ENCODE measurements at places on chromosomes 12 and 14.

GRCh38 chr12:13116259-13116658 lies 12.8 kb upstream of the GSG1 start:
- no peak for DNase-seq

DNA sequence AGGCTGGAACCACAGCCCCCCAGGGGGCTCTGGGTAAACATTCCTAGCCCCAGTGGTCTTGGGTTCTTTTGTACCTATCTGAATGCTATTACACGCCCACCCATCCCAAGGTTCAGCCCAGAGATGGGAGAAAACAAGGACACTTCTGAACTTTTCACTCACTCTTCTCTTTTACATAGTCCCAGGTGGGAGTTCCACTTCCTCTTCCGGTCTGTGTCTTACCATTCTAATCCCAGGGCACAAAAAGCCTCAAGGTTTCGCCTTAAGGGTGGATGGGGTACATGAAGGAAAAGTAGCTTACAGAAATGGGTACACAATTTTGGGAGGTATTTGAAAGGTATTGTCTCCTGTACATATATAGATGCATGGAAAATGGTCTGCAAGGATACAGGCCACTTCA lies 79.0 kb downstream of the TMEM30B start:
- DNase-seq = no peak

GRCh38 chr14:95811813-95812212 lies 64.8 kb upstream of the TUNAR start:
- DNase-seq = no peak

- DNase-seq = no peak
Observed at GRCh38 chr12:1643905-1644533, 15.0 kb downstream of the WNT5B start.

DNA sequence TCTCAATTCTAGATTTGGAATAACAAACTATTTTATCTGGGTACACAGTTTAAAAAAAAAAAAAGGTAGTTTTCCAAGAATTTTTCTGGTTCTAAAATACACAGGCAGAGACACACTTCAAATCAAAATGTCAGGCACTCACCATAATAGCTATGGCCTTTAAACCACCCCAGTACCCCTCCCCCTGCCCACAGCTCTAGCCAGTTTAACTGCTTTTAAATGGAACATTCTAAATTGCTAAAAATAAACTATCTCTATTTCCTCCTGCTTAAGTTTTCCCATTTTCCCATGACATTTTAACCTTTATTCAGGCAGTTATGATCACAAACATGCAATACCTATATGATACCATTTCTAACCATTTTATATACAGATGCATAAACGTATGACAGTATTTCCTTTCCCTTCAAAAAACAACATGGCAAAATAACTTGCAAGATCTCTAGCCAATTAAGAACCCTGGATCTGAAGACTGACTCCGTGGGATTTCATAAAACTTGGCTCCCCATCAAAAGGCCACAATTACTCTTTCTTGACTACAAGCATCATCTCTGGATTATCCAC lies 46.3 kb downstream of the PPP2R5E start:
- DNase-seq = no peak

GRCh38 chr14:32808644-32809043 lies 130.0 kb upstream of the NPAS3 start:
- DNase-seq = no peak

DNA sequence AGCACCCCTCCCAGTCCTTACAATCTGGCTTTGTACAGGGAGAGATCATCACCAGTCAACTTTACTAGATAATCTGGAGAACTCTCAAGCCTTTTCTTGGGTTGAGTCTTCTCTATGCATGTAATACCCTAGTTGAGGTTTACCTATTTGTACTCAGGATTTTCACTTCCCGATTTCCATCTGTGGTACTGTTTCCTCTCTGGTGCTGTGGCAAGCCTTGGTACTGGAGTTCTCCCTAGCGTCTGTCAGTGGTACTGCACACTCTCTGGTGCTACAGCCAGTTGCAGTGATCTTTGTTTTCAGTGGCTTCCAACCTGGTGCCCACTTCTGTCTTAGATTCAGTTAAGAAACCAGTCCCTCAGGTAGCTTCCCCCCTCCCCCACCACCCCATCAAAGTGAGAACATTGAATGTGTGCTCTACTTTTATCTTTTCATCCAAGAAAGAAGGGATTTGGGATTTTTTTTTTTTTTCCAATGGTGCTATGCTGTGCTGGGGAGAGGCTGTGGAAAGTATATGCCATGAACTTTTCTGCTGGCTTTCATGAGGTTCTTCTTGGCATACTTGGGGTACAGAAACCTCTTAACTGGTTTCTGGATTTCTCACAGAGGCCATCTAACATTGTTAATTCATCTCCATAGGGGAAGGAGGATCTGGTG lies 69.4 kb upstream of the EVL start:
- peak; percentile 47 for DNase-seq

DNA sequence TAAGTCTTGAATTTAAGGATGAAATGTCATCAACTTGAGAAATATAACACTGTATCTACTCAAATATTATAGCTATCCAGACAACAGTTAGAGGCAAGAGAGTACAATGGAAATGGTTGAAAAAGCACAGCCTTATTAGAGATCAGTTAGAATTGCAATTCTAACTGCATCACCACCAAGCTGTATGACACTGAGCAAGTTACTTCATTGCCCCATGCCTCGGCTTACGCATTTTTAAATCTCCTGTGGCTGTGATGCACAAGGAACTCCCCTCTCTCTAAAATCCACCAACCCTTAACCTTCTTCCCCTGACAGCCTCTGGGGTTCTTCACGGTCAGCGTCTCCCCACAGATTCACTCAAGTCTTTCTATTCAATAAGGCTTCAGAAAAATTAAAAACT lies 75.1 kb downstream of the MED13L start:
- DNase-seq = no peak

GRCh38 chr12:49948866-49949845 lies 1.4 kb upstream of the AQP2 start:
- no peak for DNase-seq

DNA sequence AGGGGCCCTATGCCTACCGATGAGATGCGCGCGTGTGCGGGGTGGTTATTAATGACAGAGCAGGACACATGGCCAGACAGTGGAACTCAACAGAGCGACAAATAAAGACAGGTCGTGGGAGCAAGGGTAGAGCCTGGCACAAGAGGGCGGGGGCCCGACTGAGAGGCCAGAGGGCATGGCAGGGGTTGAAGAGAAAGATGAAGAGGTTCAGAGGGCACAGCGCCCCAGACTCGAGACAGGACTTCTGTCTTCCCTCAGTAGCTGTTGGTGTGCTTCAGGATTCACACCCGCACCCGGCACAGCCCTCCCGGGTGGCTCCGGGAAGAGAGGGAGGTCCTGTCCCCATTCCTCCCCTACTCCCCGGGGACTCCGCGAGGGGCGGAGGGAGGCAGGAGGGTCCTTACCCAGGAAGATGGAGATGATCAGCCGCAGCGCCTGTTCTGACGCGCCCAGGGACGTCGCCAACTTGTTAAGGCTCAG lies 366 bp downstream of the LPCAT3 start:
- peak; percentile 75 for DNase-seq

- DNase-seq = no peak
Observed at GRCh38 chr14:77609922-77610321, 6.5 kb downstream of the SPTLC2 start.

GRCh38 chr12:77998236-77998786 lies 167.6 kb downstream of the NAV3 start:
- DNase-seq = no peak

DNA sequence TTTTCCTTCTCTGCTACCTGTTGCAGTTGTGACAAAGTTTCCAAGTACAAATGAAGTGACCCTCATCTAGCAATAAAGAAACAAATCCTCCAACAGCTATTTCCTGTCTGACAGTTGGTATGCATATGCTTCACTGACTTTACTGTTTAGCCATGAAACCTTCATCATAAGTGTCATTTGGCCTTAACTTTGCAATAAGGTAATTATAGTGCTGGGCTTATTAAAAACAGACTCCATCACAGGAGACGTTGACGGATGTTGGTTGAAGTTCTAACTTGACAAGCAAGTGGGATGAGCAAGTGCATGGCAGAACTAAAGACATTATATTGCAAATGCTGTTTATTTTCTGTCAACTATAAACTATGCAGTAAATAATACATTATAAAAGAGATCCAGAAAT lies 425.2 kb downstream of the RPS29 start:
- no peak for DNase-seq

DNA sequence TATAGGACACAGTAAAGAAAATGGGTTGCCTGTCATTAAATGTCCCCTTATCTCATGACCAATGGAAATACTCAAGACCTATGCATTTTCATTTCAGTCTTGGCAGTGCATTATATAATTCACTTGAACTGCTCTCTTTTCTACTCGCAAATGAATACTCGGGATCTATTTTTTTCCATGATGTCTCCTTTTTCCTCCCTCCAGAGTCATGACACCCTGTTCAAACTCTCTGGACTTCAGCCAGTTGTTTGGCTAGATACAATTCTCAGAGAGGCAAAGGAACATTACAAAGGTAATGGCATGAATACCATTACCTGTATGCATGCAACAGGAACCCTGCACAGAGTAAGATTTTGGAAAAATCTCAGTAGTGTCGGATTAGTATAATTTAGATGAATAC lies 130.9 kb downstream of the GPR135 start:
- DNase-seq = no peak

GRCh38 chr12:108630481-108631207 lies 3.0 kb downstream of the SELPLG start:
- no peak for DNase-seq

GRCh38 chr12:89351489-89352241 lies 636 bp downstream of the DUSP6 start:
- DNase-seq = no peak

- DNase-seq = no peak
Observed at GRCh38 chr14:79254069-79254775, 957.1 kb downstream of the DIO2 start.

GRCh38 chr12:121522971-121523370 lies 57.9 kb downstream of the KDM2B start:
- DNase-seq = no peak

GRCh38 chr12:106645074-106645421 lies 62.2 kb downstream of the RFX4 start:
- no peak for DNase-seq

DNA sequence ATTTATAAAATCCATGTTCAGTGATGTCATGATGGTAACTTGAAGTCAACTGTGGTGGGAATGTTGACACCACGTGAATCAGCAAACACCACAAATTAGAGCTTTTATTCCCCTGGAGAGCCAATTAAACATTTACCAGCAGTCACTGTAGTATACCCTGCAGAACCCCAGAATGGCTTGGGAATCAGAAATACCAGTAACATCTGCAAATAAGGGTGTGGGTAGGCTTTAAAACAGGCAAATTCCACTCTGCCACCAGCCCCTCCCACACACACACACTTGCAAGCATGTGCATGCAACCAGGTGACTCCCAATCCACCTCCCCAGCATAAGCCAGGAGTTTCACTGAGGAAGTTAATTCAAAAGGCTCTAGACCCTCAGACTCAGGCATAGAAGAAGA lies 63.6 kb upstream of the TMEM263 start:
- DNase-seq = no peak

DNA sequence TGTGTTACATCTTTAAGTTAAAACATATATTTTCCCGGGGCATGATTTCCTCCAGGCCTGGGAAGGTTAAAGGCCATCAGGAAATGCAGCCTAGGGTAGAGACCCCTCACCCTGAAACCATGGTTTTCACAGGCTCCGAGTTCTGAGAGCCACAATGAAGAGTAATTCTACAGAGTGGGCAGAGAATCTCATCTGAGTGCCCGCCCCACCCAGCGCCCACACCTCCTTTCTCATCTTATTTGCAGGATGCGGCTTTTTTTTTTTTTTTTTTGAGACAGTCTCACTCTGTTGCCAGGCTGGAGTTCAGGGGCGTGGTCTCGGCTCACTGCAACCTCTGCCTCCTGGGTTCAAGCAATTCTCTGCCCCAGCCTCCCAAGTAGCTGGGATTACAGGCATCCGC lies 170.7 kb downstream of the FOXN3 start:
- no peak for DNase-seq

DNA sequence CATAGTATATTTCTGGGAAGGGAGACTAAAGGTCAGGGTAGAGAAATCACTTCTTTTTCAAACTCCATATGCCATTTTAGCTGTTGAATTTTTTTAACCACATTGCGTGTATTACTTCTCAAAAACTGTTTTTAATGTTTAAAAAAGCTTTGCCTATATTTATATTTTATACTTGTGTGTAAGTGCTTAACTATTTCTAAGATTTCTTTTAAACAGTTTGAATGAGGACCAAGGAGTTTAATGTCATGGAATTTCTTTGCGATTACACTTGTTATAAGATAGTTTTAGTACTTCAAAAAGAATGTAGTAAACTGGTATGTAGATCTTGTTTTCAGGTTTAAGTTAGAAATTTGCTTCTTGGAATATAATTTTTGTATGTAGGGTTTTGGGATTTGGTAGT lies 7.2 kb downstream of the SPATA7 start:
- no peak for DNase-seq

- DNase-seq = no peak
Observed at GRCh38 chr12:113571713-113572112, 100.0 kb upstream of the LHX5 start.

- no peak for DNase-seq
Observed at GRCh38 chr14:57549765-57550420, 56.2 kb upstream of the CCDC198 start.

- DNase-seq = no peak
Observed at GRCh38 chr12:663293-663871, at the start of gene NINJ2. Gene NINJ2, minus strand, starts transcription at chr12:663445. Its CDS starts 85 bp downstream, at chr12:663360.

DNA sequence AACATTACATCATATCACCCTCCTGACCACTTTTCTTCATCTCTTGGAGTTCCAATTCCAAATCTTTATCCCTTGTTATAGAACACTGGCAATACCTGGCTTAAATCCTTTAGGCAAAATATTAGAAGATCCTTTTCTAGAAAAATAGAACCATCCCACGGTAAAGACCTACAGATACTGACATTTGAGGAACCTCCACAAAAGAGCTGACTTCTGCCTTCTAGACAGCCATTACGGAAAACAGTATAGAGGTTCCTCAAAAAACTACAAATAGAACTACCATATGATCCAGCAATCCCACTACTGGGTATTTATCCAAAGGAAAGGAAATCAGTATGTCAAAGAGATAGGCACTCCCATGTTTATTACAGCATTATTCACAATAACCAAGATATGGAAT lies 241.7 kb upstream of the AMIGO2 start:
- no peak for DNase-seq

- DNase-seq = no peak
Observed at GRCh38 chr12:51901881-51902280, 5.4 kb upstream of the ACVRL1 start.

GRCh38 chr12:120067084-120067869 lies 49.3 kb downstream of the RAB35 start:
- no peak for DNase-seq

GRCh38 chr12:124484067-124484466 lies 83.3 kb downstream of the NCOR2 start:
- no peak for DNase-seq

- no peak for DNase-seq
Observed at GRCh38 chr12:25904442-25904841, 54.0 kb upstream of the RASSF8 start.

DNA sequence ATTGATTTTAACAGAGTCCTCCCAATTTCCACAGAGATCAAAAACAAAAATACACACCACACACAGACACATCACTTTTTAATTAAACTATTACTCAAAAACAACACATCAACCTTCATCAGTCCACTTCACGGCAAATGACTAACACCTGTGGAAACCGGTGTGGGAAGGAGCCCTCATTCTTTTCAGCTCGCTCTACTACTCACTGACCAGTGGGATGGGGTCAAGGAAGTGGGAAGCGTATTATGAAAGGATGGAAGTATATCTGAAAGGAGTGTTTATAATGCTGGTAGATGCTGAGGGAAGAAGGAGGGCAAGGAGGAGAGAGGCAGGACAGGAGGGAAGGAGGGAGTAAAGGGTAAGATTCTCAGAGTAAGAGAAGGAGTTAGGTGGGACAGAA lies 156.5 kb downstream of the EPS8 start:
- no peak for DNase-seq

- DNase-seq = no peak
Observed at GRCh38 chr14:34604995-34605394, 25.0 kb downstream of the SNX6 start.
